ENCODE measurements at places on chromosomes 4 and X.

- no peak for DNase-seq
These were observed 1.4 kb upstream of the RPS6KA3 start for GRCh38 chrX:20267931-20268701.

- no peak for DNase-seq
These were observed 556.6 kb downstream of the NLGN4X start for GRCh38 chrX:5672099-5672498.

GRCh38 chr4:46316215-46316614 lies 73.7 kb downstream of the GABRA2 start:
- DNase-seq, result no peak

GRCh38 chr4:127469959-127470809 lies 162.6 kb upstream of the INTU start:
- DNase-seq, result no peak

GRCh38 chr4:110073053-110073845 lies 125.2 kb downstream of the ELOVL6 start:
- DNase-seq, result no peak

DNA sequence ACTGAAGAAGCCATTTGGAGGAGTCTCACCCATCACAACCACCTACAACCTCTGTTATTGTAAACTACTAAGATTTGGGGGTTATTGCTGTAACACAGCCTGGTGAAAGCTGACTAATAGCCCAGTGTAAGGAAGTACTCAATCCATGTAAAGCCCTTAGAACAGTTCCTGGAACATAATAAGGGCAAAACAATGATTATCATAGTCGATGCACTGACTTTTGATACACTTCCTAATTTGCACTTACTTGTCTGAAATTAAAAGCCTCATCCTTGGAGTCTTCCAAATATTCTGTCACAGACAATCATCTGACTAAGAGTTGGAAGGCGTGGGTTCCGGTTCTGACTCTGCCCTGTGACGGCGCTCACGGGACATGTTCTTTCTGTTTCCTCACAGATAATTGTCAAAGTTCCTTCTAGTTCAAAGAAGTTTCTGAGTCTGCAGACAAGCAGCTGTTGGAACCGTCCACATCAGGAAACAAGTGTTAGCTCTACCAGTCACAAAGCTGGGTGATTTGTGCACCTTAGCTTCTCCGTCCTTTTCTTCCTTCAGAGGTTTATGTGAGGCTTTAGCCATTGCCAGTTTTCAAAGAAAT lies 33.4 kb upstream of the RASGEF1B start:
- no peak for DNase-seq

Data from stimulated activated CD4-positive, alpha-beta T cell treated with anti-CD3 and anti-CD28 coated beads, Interleukin-1b, Interleukin-23, amount 100 ng/mL, for 1 hour (primary cell).